G401 (cell line): ENCODE measurements at places on chromosomes 12 and 14. TPM values are rescaled to one million over a fixed set of nuclear protein-coding genes. Genes with fewer than 3 reads are reported as not detected.

Gene NEUROD4
- total RNA-seq = not detected in 2 replicates

Gene SCN8A
- 1.2 and 5.4 TPM in 2 replicates for total RNA-seq

- no peak for DNase-seq
Observed at GRCh38 chr12:65756956-65757511, 67.2 kb upstream of the HMGA2 start.

DNA sequence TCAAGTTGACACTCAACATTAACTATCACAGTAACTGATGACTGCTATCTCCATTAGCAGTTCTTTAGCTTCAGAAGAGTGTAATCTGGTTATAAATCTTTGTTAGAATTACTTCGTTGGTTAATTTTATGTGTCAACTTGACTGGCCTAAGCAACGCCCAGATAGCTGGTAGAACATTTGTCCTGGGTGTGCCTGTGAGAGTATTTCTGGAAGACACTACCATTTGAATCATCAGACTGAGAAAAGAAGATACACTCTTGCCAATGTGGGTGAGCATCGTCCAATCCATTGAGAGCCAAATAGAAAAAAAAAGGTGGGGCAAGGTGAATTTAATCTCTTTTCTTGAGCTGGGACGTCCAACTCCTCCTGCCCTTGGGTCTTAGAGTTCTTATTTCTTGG lies 129.0 kb downstream of the IGF1 start:
- DNase-seq = no peak

- no peak for DNase-seq
Observed at GRCh38 chr14:106442857-106443256, 916.5 kb downstream of the TMEM121 start.
